Heart left ventricle (tissue), 16 donors: ENCODE measurements at places on chromosomes 1 and 21. TPM values are rescaled to one million over a fixed set of nuclear protein-coding genes. Genes with fewer than 3 reads are reported as not detected.

TMEM54 gene
- 7.5 TPM for total RNA-seq

PRAMEF12 gene
- not detected for total RNA-seq

GJC2 gene
- 1.8 TPM for total RNA-seq

INAVA gene
- total RNA-seq = not detected

SEC16B gene
- 1.2 TPM for total RNA-seq

MPZ gene
- total RNA-seq = 2.7 TPM

AMY1B gene
- total RNA-seq = not detected

VHLL gene
- not detected for total RNA-seq

DNA sequence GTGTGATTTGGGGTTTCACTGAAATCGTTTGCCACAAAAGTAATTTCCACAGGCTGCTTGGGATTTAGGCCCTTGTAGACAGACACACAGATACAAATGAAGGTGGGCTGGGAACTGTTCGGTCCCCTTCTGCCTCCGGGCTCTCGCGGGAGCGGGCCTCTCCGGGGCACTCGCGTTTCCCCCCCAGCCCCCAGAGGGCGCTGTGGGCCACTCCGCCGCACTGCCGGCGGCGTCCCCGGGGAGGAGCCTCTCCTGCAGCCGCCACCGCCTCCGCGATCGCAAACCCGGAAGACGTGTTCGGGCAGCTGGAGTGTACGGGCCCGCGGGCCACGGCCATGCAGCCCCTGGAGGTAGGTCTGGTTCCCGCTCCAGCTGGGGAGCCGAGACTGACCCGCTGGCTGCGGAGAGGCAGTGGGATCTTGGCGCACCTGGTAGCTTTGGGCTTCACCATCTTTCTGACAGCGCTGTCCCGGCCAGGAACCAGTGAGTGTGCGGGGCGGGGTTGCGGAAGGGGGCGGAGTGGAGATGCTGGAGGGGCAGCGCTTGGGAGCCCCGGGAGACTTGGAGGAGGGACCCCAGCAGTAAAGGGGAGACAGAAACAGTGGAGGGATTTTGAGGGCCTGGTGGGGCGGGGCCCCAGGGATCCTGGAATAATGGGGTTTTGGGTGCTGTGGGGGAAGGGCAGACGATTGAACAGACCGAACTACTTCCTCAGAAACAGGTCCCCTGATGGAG is at the start of gene CYB561D1:
Gene CYB561D1, plus strand, starts transcription at position 290 of the 735 bp plus-strand sequence. Its CDS starts 46 bp downstream, at position 336.
- DNase-seq = peak; percentile 89

DNA sequence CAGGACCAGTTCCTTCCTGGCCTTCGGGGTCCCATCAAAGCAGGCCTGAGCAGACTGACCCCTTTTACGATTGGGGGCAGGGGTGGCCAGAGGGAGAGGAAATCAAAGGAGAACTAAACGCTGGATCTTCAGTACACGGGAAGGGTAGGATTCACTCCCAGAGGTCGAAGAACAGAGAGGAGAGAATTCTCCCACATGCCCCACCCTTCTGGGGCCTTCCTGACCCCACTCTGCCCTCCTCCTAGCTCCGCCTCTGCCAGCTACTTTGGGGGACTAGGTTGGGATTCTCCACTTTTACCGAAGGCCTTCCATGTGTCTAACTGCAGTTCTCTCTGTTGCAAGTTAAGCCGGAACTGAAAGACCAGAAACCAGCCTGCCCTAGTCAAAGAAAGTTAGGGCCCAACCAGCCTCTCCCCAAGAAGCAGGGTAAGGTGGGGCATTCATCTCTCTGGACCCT is 654 bp upstream of the ARHGEF2 start:
- DNase-seq = no peak

GRCh38 chr1:35845766-35846165 is 37.2 kb upstream of the AGO1 start:
- DNase-seq = peak; percentile 29

DNA sequence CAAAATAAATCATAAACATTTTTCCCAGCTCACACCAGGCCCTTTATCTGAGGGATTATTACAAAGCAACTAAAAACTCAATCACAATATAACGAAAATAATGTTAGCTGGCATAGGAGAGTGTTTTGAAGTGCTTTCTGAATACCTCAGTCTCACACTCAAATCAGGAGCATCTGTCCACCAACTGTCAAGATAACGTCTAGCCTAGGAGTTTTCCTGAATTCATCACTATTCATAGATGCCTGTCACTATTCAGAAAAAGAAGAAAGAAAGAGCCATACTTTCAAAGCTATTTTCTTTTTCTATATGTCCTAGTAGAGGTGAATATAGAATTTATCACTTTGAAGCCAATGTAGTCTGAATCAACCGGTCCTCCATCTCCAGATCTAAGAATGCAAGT is 127.0 kb downstream of the AKT3 start:
- DNase-seq = no peak

GRCh38 chr1:114218361-114219171 is 64.9 kb upstream of the SYT6 start:
- DNase-seq = no peak

GRCh38 chr1:111992476-111992875 is 3.0 kb upstream of the KCND3 start:
- peak; percentile 50 for DNase-seq

- no peak for DNase-seq
Measured at GRCh38 chr1:221100611-221101010, 221.4 kb downstream of the HLX start.

DNA sequence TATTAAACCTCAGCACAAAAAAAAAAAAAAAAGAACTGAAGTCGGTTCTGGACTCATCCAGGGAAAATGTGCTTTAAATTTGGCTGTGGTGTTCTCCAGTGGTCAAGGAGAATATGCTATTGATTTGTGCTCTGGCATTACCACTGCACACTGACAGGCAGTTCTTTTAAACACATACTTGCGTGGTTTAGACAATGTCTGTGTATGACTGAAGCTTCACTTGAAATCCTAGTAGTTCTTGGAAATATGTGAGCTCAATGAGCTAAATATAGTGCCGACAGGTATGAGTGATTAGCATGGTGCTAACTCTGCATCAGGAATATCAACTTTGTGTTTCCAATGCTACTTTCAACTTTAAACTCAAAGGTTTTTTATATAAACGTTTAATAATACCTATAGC is 415.6 kb downstream of the SMYD3 start:
- DNase-seq = no peak

- no peak for DNase-seq
Measured at GRCh38 chr1:101613546-101613945, 376.7 kb downstream of the S1PR1 start.

DNA sequence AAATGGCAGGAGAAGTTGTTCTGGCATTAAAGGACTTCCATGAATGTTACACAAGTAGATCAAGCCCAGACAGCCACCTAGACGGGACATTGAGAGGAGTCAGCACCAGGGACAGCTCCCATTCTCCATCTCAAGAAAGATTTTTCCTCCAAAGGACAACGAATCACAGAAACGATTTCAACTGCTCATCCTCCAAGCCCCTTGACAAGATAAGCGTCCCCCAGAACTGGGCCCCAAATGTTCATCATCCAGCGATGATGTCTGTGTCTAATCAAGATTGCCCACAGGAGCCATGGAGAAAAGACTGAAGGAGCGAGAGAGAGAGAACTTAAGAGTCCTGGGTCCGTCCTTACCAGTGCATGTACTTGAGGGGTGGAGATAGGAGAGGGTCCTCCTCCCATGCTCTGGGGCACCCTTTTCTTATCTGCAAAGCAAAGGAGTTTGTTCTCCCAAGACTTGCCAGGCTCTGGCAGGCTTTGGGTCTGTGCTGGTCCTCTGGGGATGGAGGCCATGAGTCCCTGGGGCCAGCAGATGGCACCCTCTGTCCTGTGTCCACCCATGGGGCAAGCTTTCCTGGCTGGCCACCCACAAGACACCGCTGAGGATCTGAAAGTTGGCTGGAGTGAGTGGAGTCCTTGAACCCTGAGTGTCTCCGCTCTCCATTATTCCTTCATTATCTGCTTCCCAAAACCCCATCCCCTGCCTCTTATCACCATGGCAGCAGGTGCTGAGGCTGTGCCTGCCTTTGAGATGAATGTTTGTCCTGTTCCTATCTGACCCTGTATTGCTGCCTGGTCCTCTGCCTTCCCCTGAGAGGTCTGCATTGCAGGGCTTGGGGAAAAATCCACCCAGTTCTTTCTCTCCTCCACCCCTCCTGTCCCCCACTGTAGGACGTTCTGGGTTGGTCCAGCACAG is 164.6 kb downstream of the ACTL8 start:
- no peak for DNase-seq

DNA sequence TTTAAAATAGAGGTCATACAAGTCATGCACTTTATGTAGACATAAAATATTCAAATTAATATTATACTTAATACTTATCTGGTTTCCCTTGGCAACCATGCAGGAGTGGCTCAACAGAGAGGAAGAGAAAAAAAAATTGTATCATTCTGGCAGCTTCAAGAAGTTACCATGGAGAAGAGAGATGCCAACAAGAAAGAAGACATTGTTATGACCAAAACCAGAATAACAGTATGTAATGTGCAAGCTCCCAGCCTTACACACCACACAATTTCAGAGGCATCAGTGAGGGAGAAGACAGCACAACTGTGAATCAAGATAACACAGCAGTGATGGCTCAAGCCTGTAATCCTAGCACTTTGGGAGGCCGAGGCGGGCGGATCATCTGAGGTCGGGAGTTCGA is 49.1 kb upstream of the RCOR3 start:
- DNase-seq = no peak

DNA sequence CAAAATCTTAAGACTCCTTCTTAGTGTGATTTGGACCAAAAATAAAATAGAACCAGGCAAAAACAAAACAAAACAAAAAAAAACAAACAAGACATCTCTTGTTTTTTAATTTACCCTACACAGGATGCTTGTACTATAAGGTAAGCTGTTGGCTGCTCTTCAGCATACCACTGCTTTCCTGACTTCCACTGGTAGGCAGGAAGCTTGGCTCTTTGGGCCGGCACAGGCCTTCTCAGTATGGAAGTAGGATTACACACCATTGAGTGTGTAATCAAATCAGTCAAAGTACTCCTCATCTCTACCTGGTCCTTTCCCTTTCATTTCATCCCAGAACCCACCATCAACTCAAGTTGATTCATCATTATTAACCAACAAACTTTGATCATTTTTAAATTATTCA is 61.9 kb upstream of the RGS1 start:
- no peak for DNase-seq

DNA sequence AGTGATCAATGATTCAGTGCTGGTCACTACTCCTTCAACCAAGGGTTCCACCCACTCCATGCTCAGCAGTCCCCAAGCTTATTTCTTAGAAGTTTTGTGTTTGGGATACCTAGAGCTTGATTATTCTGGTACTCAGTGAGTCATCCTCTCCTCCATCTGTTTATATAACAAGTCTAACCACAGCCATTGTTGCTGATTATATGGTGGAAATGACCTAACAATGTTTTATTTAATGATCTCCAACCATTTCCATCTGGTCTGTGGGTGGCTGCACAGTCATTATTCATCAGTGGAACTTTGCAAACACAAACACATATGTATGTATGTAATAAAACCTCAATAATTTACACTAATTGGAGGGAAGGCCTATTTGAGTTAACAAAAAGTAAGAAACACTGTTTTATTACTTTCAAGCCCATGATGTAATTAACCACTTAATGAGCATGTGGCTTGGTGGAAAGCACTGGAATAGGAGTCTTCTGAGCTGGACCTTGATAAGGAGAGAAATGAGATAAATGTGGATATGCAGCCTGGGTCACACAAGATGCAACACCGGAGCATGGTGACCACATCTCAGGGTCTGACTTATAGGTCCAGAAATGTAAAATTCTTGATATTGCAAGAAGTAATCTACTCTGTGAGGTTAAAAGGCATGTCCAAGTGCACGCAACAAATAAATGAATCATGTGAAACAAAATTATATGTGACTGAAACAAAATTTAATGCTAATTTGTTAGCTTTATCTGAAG is 99.0 kb upstream of the WLS start:
- no peak for DNase-seq

DNA sequence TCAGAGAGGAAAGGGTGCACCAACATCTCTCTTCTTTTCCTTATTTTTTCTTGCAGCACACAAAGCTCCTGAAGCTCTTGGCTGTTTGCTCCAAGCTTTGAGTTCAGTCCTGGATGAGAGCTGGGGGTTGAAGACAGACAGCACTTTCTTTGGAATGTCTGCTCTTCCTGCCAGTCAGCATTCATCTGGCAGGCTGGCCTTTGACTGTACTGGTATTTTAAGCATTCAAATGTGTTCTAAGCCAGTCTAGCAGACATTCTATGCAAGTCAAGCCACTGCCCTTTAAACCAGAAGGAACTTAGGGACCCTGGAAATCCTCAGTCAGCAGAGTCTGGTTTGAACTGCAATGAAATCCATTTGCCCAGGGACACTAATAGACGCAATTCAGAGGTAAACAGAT is 45.0 kb downstream of the XCL1 start:
- no peak for DNase-seq

- DNase-seq = no peak
Measured at GRCh38 chr1:62312698-62313097, 6.5 kb downstream of the KANK4 start.

- DNase-seq = no peak
Measured at GRCh38 chr1:15885269-15885668, 37.8 kb downstream of the SPEN start.

DNA sequence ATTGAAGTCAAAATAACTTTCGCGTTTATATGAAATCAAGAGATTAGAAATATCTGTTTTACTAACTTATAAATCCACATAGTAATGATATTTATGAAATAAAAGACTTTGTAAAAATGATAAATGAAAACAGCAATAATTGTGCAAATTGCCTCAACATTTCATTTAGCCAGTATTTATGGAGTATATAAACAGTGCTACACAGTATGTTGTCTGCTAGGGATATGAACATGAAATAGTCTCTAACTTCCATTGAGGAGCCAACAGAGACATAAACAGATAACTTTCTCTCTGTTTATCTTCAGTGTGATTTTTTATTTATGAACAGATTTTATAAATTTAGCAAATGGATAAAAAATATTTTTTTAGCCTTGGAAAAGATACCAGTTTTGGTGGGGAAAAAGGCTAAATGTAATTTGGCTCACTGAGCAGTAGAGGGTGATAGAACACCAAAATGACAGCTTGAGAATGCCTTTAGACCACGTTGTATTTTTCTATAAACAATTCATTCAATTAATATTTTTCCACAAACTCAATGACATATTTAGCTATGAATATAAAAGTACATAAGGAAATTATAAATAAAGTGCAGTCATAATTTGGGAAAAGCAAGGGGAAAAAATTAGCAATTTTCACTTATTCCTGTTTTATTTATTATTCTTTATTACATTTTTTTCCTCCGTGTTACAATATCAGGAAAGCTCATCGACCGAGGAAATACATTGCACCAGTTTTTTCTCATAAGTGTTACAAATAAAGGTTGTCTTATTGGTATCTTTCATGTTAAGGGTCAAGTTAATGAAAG is 47.5 kb upstream of the EEIG2 start:
- no peak for DNase-seq
